Stimulated activated CD4-positive, alpha-beta T cell treated with anti-CD3 and anti-CD28 coated beads, Interleukin-4, amount 100 ng/mL, for 48 hours (primary cell): ENCODE measurements at places on chromosomes 2 and 18.
A peak's percentile ranks its signal among the peaks of the same experiment; 100 is the strongest.

DNA sequence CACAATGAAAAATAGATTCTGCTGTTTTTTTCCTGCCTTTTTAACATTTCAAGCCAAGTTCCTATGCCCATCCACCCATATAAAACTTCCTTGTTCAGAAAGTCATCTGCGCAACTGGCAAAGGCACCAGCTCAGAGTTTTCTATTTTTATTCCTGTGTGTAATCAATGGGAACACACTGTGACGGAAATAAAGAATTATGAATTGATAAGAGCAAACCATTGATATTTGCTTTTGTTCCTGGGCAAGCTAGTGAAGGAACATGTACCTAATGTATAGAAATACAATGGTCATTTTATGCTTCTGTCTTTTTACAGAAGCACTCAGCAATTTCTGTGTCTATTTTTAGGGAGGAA is 30.8 kb upstream of the AAK1 start:
- no peak for DNase-seq

DNA sequence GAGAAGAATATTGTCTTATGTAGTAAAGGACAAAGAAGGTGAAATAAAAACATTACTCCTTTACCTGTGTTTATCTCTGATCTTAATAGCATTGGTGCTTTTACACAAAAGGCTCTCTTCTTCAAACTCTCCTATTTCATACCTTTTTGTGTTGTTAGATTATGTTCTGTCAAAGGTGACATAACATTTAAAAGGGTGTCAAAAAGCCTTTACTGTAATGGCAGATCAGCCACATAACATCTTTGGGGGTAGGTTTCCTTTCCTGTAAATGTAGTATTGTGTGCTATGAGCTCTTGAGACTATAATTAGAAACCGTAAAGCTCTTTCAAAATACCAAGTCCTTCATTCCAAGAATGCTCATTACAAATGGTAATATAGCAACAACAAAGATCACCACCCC is 400.1 kb downstream of the LNPK start:
- no peak for DNase-seq

GRCh38 chr2:9883897-9884296 is 40.6 kb downstream of the TAF1B start:
- DNase-seq, result no peak

DNA sequence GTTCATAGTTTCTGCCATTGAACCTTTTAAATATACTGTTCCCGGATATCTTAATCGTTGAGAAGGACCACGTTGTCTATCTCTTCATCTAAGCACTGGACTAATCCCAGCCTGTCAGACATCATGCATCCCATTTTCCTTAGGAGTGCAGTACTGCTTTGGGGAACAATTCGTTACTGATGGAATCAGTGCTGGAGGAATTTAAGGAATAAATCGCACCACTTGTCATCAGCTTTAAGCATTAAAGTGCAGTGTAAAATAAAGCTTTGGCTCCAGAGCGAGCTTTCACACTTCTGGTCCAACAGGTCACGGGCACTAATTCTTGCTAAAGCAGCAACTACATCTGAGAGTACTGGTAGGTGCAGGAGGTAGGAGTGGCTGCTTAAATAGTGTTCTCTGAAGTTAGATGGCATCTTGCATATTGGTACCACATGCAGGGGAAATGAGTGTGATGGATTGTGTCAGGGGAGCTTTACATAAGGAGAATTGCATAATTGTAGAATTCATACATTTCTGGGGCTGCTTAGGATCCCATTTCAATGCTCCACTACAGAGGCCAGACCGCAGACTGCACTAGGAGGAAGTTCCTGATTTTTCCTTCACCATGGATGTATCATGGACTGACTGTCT is 105.7 kb upstream of the RASGRP3 start:
- no peak for DNase-seq

GRCh38 chr18:43563780-43564179 is 286.5 kb upstream of the SYT4 start:
- DNase-seq, result no peak

GRCh38 chr18:77101410-77102258 is 30.9 kb downstream of the MBP start:
- peak; percentile 39 for DNase-seq

GRCh38 chr2:177765698-177766097 is 306.9 kb downstream of the PDE11A start:
- no peak for DNase-seq

- DNase-seq, result no peak
These were observed 87.9 kb upstream of the GCFC2 start for GRCh38 chr2:75798569-75798968.

GRCh38 chr2:19857100-19857499 is 44.7 kb downstream of the TTC32 start:
- no peak for DNase-seq

GRCh38 chr2:120518819-120519218 is 172.9 kb downstream of the INHBB start:
- DNase-seq, result no peak

DNA sequence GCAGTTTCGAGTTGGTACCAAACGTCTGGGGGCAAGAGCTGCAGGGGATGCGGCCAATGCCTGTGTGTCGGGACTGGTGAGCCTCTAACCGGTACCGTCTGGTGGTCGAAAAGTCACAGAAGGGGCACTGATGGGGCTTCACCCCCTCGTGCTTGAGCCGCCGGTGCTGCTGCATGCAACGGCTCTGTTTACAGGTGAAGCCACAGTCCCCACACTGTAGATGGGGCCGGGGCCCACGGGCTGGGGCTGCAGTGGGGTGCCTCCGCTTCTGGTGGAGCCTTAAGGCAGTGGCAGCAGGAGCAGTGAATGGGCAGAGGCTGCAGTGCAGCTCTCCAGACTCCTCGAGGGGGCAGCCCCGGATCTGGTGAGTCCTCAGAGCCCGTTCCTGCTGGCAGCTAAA is 16.6 kb downstream of the ZNF142 start:
- no peak for DNase-seq

DNA sequence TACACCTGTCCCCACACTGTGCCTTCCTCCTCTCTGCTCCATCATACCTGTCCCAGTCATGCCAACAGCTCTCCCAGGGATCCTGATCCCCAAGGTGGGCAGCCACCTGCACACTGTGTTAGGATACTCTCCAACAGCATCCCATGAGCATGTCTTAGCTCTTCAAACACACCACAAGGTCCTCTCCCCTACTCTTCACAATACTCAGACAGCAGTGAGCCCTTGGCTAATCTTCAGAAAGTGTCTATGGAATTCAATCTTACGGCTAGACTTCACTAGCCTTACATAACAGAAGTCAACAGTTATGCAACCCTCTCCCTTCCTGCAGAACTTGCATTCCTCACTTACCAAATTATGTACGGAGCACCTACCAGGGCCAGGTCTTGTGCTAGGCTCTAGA is 79.9 kb downstream of the MYO5B start:
- no peak for DNase-seq

DNA sequence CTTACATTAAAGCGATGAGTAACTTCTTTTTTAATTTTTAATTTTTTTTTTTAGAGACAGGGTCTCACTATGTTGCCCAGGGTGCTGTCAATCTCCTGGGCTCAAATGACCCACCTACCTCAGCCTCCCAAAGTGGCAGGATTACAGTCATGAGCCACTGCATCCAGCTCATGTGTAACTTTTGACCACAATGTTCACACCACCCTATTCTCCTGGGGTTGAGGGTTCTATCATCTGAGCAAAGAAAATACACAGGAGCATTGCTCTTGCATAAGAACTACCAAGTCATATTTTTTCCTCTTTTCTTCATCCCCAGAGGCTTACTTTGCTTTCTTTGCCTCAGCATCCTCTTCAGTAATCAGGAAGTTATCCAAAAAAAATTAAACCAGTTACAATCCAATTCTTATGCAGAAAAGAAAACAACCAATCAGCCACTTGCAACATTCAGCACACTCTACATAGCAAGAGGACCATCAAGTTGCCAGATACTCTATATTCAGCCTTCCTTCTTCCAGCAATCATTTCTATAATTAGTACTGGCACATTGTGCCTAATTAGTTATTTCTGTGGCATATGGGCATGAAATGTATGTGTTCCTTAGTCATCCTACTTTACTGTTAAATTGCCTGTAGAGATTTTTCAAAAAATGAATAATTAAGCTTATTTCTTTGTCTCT is 345.6 kb downstream of the AKAIN1 start:
- DNase-seq, result no peak

DNA sequence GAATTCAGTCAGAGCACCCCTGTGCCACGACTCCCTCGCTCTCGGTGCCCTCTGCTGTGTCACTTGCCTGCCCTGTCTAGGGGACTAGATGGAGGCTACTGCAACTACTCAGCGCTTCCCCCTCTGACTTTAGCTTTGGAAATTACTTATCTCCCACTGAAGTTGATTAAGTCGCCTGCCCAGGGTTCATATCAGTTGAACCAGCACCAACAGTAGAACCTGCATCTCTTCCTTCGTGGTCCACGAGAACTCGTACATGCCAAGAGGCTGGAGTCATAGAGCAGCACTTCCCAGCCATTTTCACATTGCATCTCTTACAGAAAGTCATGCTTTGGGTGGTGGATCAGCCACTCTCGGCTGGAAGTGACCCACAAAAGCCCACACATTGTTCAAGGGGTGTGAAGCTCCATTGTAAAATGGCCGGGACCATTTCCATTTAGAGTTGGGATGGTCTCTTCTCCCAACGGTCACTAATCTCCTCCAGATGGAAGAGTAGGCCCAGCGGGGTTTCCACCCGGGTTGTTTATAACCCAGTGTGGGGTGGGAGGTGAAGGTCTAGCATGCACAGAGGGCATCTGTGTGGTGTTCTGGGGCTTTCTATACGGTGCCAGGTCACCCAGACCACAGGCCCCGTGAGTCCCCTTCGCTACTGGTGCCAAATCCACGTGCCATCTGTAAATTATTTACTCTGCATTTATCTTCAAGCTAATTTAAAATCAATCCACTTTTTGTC is 38.0 kb downstream of the STEAP3 start:
- no peak for DNase-seq

GRCh38 chr2:45494275-45494977 is 116.6 kb downstream of the SRBD1 start:
- DNase-seq, result no peak

DNA sequence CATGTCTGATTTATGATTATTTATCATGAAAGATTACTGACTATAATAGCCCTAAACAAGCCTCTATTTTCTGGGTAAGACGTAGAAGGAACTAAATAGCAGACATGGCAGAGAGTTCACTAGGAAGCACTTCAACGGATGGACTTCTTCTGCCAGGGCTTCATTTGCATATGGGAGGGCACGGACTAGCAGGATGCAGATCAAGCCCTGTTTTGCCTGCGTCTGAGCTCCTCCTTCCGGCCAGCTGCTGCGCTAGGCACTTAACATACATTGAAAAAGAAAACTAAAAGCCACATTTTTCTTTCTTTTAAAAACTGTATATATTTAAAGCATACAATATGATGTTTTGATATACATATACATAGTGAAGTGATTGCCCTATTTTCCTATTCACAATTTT is 340.0 kb upstream of the MEX3C start:
- no peak for DNase-seq

DNA sequence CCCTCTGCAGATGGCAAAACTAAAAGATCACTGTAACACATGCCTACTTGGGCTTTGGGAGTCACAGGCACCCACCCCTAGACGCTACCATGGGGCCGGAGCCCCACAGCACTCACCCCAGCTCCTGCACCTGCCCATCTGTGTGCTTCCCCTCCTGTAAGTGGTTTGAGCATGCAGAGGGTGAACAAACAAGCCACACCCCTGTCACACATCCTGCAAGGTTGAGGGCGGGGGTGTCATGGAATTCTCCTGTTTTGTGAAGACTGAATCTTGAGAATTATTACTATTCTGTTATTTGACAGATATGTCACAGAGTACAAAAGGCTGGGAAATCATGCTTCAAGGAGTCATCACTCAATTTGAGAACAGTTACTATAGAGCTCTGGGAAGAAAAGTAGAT is 60.9 kb downstream of the RFTN2 start:
- DNase-seq, result no peak

DNA sequence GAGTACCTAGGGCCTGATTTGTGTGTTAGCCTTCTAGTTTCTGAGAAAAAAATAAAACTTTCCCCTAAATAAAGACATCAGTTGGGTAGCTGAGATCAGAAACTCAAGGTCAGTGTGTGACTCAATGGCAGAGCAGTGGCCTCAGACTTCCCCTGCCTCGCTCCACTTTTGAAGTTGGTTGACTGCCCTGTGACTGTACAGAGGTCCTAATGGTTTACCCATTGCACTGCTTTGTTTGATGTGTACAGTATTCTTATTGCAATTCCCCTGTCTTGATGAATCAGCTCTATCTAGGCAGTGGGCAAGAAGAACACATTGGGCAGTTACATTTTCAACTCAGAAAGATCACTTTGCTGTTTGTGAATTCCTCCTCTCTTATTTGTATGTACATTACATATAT is 315.7 kb downstream of the KCNS3 start:
- DNase-seq, result no peak

DNA sequence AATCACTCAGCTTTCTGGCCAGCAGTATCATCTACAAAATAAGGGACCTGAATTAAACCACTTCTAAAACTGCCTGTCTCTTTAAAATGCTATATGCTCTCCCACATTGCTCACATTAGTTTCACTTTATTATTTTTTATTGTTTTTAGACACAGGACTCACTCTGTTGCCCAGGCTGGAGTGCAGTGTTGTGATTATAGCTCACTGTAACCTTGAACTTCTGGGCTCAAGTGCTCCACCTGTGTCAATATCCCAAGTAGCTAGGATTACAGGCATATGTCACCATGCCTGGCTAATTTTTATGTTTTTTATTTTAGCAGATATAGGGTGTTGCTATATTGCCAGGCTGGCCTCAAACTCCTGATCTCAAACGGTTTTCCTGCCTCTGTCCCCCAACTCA is 591.3 kb upstream of the ZNF804A start:
- DNase-seq, result no peak
